ENCODE measurements at places on chromosomes 1 and 21. TPM values are rescaled to one million over a fixed set of nuclear protein-coding genes. Genes with fewer than 3 reads are reported as not detected.

GRCh38 chr1:36365381-36365780 is 20.3 kb downstream of the STK40 start:
- DNase-seq = no peak

Gene AMY1B
- polyA plus RNA-seq = 0.12 TPM

- DNase-seq = no peak
Measured at GRCh38 chr1:164768619-164769018, 209.6 kb downstream of the PBX1 start.

DNA sequence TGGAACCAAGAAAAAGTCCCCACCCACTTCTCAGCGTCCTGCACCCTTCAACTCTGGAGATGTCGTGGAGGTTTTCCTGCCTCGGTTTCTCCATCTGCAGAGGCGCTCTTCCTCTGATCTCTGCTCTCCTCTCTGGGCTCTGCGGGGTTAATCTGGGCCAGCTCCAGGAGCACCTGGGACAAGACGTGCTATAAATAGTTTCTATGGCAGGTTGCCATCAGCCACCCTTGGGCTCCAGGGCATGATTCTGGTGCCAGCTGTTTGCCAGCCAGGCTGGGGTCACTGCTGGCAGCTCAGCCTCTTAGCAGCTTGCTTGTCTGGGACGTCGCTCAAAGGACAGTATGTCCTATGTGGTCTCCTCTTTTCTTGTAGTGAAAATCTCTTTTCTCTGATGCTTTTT is 137.1 kb downstream of the ACTL8 start:
- no peak for DNase-seq

Gene ARID4B
- 55.0 TPM for polyA plus RNA-seq

GRCh38 chr1:37478890-37479254 is 4.5 kb downstream of the ZC3H12A start:
- no peak for DNase-seq

Gene TRIM63
- 0.82 TPM for polyA plus RNA-seq

DNA sequence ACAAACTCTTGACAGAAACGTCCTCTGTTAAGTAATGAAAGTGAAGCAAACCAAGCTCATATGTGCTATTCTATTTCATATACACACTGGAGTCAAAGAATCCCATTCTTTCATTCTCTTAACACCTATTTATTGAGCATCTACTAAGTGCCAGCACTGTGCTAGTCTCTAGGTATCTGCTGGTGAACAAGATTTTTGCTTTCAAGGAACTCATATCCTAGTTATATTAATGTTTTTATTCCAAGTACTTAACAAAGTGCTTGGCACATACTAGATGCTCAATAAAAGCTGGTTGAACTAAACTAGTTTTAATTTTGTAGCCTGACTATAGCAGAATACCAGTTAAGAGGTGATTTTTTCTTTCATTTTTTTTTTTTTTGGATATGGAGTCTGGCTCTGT is 3.6 kb upstream of the RNF2 start:
- no peak for DNase-seq

Gene APCS
- not detected for polyA plus RNA-seq

Gene TNFAIP8L2
- polyA plus RNA-seq = 1.5 TPM

Gene PFKFB2
- 15.4 TPM for polyA plus RNA-seq

- DNase-seq = no peak
Measured at GRCh38 chr1:184494929-184495328, 108.1 kb downstream of the C1orf21 start.

Gene HAPLN2
- polyA plus RNA-seq = 0.13 TPM

GRCh38 chr1:60044881-60045280 is 28.7 kb downstream of the C1orf87 start:
- no peak for DNase-seq

DNA sequence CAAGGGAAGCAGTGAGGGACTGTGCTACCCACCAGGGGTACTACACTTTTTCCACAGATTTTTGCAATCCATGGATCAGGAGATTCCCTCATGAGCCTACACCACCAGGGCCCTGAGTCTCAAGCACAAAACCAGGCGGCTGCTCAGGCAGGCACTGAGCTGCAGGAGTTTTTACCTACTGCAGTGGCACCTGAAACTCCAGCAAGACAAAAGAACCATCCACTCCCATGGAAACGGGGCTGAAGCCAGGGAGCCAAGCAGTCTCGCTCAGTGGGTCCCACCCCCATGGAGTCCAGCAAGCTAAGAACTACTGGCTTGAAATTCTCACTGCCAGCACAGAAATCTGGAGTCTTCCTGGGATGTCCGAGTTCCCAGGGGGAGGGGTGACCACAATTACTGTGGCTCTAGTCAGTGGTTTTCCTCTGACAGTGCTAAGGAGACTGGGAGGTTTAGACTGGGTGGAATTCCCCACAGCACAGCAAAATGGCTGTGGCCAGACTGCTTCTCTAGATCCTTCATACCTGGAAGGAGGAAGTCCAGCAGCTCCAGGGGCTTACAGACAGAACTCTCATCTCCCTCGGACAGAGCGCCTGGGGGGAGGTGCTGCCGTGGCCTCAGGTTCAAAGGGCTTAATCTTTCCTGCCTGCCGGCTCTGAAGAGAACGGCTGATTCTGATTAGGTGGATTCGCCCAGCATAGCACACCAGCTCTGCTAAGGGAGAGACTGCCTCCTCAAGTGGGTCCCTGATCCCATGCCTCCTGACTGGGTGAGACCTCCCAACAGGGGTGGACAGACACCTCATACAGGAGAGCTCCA is 437.8 kb downstream of the LTN1 start:
- DNase-seq = no peak

GRCh38 chr1:119489201-119489600 is 17.8 kb upstream of the HSD3B1 start:
- DNase-seq = no peak

DNA sequence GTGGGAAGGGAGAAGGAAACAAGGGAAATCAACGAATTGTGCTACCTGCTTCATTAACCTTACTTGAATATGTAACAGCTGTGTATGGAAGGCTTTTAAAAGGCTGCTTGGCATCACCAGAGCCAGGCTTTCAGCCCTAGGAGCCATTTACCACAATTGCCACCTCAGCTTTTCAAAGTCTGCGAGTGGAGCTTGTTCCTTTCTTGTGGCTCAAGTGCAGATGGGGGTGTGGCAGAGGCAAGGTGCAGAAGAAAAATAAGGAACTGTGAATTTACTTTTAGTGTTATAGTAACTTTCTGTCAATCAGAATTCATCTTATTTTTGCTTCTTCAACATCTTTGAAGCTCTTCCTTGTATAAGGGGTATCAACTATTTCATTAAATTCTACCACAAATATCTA is 17.6 kb downstream of the CLCA2 start:
- no peak for DNase-seq

DNA sequence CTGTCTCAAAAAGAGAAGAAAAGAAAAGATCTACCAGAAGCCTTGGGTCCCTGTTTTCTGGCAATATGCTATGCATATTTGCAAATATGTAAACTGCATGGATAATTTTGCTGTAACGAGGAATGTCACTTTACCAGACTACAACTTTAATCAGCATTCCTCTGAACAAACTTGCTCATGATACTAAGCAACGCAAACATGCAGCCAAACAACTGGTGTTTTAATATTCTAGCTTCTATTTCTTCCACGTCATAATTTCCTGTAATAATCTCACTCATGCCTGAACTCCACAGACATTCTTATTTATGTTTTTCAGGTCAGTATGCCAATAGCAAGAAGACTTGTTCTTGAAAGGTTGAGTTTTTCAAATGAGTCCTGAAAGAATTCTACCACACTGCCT is 114.1 kb downstream of the SIM2 start:
- no peak for DNase-seq

- DNase-seq = no peak
Measured at GRCh38 chr1:43067977-43068751, 103.9 kb downstream of the EBNA1BP2 start.

GRCh38 chr1:32925403-32926162 is 24.4 kb upstream of the TMEM54 start:
- DNase-seq = no peak

Gene CELA2A
- 0.35 TPM for polyA plus RNA-seq

- DNase-seq = no peak
Measured at GRCh38 chr1:214438530-214438929, 112.9 kb downstream of the PTPN14 start.

- DNase-seq = no peak
Measured at GRCh38 chr1:176183618-176184017, 23.5 kb downstream of the COP1 start.

Gene RSPO1
- polyA plus RNA-seq = 4.1 TPM

GRCh38 chr1:221725735-221726672 is 15.9 kb downstream of the DUSP10 start:
- DNase-seq = no peak

GRCh38 chr1:202160377-202160940 is at the start of gene PTPN7:
Gene PTPN7 (minus strand): TSS chr1:202160602. CDS start chr1:202159402, 1,200 bp downstream.
- no peak for DNase-seq

Gene KRTAP13-2
- not detected for polyA plus RNA-seq

DNA sequence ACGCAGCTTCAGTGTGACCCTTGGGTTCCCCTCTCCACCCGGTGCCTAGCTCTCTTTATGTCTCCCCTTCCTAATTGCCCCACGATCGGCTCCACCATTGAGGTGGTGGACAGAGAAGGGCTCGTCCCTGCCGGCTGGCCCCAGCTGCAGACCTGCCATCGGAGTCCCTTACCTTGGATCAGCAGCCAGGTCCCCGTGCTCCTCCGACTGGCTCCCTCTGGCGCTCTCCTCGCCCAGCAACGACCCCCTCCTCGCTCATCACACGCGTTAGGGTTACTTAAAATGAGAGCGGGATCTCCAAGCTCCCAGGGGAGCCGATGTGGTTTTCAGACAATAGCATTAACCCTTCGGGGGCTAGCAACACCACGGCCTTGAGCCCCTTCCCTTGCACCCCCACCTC is 8.1 kb upstream of the ETV3L start:
- no peak for DNase-seq

- DNase-seq = no peak
Measured at GRCh38 chr1:226034482-226034881, 28.0 kb upstream of the H3-3A start.

GRCh38 chr1:168360151-168361021 is 79.7 kb downstream of the TBX19 start:
- DNase-seq = no peak

Gene RIMS3
- polyA plus RNA-seq = 1.7 TPM

Gene OLFM3
- polyA plus RNA-seq = 30.3 TPM

Gene CFAP141
- not detected for polyA plus RNA-seq

Gene MTF2
- 49.7 TPM for polyA plus RNA-seq
